ENCODE measurements at places on chromosomes 7 and 10.
A peak's percentile ranks its signal among the peaks of the same experiment; 100 is the strongest.

DNA sequence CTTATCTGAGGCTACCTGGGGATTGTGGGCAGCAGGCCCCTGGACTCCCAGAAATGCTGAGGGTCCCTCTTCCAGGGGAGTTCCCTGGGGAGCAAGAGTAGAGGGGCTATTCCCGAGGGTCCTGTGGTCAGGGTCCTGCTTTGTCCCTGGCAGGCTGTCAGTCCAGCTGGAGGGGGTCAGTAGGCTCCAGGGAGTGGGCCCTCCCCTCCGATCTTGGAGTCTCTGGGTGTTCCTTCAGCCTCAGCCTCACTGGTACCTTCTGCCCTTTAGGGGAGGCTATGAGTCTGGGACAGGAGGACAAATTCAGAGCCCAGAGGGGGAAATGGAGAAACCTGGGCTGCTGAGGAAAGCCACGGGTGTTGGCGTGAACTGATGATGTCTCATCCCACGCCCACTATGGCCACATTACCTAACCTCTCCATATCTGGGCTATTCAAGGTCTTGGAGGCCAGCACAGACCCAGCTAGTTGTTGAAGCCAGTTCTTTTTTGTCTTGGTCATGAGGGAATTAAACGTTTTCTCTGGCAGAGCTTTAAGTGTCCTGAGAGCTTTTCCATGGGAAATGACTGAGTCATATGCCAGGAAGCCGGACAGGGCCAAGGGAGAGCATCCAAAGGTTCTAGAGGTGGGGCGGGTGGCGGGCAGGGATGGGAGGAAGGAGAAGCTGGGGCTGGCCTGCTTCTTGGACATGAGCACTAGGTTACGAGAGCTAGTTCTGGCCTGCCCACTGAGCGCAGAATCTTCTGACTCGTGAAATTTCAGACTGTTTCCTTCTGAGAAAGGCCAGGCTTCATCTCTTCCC is 6.2 kb downstream of the CALHM2 start:
- no peak for DNase-seq

DNA sequence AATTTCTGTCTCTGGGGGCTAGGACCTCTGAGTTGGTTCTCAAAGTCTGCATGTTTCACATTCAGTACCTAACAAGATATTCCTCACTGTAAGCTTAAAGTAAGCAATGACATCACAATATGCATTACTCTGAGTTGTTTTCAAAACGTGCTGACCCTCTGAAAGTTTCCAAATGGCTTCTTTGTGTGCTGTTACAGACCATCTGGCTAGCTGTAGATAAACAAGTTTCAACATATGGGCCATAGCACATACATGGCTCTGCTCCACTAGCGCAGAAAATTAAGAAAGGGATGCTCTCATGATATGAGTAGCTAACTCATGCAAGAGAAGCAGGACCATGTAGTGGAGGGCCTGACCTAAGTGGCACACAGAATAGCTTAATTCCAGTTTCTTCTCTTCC is 119.0 kb downstream of the HTR7 start:
- DNase-seq = no peak

- DNase-seq = no peak
Observed at GRCh38 chr7:101990811-101991418, 173.5 kb downstream of the CUX1 start.

DNA sequence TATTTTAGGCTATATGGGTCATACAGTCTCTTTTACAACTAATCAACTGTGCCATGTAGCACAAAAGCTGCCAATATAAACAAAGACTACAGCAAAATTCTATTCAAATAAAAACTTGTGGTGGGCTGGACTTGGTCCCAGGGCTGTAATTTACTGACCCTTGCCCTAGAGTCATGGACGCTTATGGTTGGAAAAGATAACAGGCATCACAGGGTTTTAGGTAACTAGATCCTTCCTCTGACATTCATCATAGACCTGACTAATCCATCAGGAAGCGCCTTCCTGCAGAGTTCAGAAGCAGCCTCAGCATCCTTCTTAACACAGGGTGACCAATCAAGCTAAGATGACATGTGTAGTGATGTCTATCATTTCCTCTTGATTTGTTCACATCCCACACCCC is 40.2 kb upstream of the GPAM start:
- DNase-seq = no peak

DNA sequence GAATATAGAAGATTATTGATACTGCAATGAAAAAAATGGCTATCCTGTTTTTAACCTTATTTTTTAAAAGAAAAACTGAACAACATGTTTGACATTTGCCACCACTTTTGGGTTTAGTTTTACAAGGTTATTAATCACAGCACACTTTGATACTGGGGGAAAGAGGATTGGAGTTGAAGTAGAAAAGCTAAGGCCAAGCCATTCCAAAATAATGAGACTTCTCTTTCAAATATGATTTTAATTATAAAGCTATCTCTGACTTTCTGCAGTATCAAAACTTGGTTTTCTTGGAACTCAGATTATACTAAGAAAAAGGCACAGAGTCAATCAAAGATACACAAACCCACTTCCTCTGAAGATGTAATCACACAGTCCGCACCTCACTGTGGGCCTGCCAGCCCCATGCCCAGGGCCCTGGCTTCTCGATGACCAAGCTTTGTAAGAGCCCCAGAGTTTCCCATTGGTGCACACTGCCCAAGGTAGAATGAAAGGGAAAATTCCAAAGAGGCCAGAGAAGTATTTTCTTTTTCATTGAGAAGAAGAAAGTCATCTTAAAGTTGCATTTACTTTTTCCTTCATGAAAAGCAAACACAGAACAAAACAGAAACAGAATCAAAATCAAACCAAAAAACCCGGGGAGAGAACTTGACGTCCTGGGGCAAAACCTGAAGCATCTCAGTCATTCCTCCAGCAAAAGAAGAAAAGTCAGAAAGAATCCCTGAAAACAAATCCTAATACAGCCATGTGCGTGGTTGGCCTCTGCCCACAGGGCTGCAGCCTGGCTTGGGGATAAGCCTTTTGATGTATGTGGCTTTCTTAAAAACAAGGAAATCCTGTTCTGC is 187.7 kb upstream of the KLF6 start:
- DNase-seq = peak; percentile 41

GRCh38 chr10:70807556-70807955 is 8.2 kb upstream of the SGPL1 start:
- DNase-seq = no peak

DNA sequence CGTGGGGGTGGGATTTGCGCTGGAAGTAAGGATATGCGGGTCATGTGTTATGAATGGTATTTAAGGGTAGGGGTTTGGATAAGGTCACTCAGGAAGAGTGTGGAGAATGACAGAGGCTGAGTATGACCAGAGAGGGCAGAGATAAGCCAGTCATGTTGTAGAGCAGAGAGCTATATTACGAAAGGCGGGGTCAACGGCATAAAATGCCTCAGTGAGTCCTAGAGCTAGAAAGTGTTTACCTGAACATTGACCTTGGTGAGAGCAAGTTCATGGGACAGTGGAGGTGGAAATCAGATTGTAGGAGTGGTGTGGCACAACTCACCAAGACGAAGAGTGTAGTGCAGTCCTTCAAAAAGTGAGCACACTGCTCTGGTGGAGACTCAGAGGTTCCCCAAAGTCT is 13.8 kb downstream of the LMOD2 start:
- no peak for DNase-seq

GRCh38 chr7:84637568-84638338 is 443.2 kb upstream of the SEMA3A start:
- DNase-seq = peak; percentile 73

- peak; percentile 97 for DNase-seq
Observed at GRCh38 chr7:37666026-37666799, 17.4 kb upstream of the GPR141 start.

DNA sequence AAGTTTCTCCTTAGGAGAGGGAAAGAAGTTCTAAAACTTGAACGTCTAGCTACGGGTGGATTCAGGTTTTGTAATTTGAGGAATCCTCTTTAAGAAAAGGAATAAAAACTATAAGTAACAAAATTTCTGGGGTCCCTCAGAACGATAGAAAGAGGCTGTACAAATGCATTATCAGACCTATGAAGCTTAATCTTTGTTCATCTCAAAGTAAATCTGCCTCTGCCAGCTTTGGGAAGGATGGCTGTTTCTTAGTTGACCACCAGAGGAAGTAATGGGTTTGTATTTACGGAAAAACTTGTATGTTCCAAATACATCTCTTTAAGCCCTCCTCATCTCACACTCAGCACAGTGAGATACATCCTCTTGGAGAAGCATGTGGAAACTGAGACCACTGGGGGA is 864 bp downstream of the PSTK start:
- DNase-seq = peak; percentile 50

GRCh38 chr10:30499816-30500215 is 65.8 kb downstream of the MAP3K8 start:
- DNase-seq = no peak

DNA sequence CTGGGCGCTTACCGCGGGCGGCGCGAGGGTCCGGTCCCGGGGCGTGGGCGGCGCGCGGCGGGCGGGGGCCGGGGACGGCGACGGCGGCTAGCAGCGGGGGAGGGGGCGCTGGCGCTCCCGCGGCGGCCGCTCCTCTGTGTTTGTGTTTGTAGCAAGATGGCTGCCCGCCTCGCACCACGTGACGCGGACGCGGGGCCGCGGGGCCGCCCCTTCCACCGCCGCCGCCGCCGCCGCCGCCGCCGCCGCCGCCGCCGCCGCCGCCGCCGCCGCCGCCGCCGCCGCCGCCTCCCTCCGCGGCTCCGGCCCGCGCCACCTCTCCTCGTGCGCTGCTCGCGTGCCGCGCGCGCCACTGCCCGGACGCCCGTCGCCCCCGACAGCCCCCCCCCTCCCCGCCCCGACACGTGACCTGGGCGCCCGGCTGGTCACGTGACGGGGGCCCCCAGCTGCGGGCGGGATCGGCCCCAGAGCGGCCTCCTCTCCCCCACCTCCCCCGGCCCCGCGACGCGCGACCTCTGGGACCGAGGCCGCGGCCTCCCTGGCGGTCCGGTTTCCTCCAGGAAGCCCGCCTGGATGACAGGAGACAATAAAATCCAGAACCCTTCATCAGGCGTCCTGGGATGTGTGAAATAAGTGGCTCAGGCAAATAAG is at the start of gene GIGYF1:
Gene GIGYF1 (minus strand): TSS at position 153 of the 648 bp plus-strand sequence. CDS start 6,012 bp downstream, outside the sequence.
- DNase-seq = peak; percentile 65

Data from trophoblast cell (in vitro differentiated cells and primary cell).